ENCODE measurements at places on chromosomes 13 and 19.

GRCh38 chr13:69970520-69970919 lies 137.1 kb upstream of the ATXN8OS start:
- DNase-seq = no peak

GRCh38 chr19:4174213-4174894 lies 8.0 kb downstream of the SIRT6 start:
- no peak for DNase-seq

DNA sequence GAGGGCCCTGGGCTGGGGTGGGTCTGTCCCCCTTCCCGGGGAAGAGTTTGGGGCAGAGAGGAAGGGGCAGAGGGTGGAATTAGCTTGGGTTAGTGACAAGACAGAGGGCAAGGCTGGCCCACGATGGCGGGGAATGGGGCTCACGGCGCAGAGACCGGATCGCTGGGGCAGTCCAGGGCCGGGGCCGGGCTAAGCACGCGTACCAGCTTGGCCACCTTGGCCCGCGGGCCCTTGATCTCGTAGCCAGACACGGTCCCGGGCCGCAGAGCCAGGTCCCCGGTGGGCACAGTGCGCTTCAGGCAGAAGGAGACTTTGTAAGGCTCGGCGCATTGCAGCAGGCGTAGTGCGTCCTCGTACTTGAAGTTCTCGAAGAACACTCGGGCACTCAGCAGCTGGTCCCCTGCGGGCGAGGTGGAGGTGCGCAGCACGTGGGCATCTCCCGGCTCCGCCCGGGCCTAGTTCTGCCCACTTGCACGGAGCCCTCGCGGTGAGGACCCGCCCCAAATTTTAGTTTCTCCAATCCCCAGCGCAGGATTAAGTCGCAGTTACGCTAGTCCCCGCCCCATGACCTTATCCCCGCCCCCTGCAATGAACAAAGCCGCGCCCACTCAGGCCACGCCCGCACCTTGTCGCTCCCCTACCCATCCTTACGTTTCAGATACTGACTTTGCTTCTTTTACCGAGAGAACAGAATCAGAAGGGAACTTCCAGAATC lies 8.6 kb upstream of the HIPK4 start:
- DNase-seq = no peak

DNA sequence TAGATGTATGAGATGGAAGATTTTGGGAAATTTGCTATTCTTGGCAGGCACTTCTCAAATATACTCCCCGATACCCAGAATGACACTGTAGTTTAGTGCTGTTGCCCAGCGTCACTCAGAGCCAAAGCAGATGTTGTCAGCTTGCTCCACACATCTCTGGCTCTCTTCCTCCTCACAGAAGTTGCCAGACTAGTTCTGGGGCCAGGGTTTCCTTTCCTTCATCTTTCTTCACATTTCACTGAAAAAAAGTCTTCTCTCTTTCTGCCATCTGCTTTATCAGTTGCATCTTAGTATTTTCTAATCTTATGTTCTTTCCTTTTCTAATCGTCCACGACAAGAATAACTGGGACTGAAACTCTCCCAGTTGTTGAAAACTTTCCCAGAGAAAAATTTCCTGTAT lies 251.4 kb downstream of the RGCC start:
- no peak for DNase-seq

DNA sequence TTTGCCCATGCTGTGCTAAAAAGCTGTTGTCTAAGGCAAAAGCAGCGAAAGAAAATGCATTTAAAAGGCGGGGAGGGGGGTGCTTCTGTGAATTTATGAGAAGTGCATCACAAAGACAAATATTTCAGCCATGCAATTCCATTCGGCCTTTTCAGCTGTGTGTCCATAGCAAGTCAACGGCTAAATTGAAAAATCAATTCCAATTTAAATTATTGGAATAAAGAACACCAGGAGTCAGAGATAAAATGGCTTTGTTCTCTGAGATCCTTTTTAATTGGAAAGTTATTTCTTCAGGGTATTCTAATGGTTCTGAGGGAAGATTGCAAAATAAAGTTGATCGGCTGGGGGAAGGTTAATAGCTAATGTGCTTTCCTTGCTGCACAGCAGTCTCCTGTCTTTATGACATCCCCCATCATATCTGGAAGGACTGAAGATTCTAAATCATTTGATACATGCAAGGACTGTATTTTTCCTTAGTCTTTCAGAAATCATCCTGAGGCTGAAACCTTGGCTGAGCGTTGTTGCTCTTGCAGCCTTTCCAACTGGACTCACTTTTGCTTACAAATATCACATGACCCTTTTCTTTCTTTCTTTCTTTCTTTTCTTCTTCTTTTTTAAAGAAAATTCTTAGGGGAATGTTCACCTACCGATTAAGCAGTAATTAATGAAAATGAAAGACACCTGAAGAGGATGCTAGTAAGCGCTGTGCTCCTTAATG lies 647.1 kb downstream of the DACH1 start:
- DNase-seq = no peak

- DNase-seq = no peak
These were observed 116.9 kb downstream of the EFNB2 start for GRCh38 chr13:106418556-106418955.

- no peak for DNase-seq
These were observed 9.0 kb downstream of the F2RL3 start for GRCh38 chr19:16897856-16898161.

GRCh38 chr19:20051841-20052768 lies 12.8 kb upstream of the ZNF682 start:
- peak; percentile 91 for DNase-seq

DNA sequence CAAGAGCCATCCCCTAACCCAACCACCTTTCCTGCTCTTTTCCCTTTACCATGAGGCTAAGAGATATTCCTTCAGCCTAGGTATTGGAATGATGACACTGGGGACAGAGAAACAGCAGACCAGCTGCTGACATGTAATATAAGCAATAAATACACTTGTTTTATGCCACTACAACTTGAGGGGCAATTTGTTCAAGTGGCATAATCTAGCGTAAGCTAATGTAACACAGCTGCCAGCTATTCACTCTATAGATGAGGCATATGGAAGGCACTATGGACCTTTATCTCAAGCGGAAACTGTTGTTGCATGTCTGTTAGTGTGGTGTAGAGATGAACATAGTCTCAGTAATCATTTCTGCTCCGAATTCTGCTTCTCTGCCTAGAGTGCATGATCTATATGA lies 111.1 kb downstream of the STARD13 start:
- DNase-seq = no peak

DNA sequence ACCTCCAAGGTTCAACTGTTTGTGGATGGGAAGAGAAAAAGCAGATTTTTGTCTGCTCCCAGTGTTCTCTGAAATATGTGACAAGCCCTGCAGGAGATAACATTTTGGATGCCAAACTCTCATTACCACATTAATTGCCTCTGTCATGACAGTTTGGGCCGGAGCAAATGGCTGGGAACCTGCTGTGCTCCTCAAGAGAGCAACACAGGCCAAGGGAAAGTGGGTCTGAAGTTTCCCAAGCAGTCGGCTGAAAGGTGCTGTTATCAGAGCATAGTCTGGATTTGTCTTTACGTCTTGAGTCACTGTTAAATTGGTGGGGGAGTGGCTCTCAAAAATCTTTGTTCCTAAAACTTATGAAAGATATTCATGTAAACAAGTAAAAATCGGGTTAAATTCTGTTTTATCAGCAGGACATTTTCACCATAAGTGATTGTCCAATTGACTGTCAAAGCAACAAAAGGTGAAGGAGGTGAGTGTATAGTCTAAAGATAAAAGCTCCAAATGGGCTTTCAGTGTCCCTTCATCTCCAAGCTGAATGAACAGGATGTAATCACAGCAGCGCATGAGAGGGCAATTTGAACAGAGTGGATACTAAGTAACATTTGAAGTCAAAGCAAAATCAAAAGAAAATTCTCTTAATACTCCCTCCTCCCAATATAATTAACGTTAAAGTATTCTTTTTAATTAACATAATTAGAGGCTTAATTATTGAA lies 844.8 kb downstream of the PCDH17 start:
- DNase-seq = no peak

GRCh38 chr19:51766461-51766860 lies 5.5 kb downstream of the FPR2 start:
- no peak for DNase-seq

Measured in ascending aorta (tissue), 2 donors.